ENCODE measurements at places on chromosomes 4 and X.

DNA sequence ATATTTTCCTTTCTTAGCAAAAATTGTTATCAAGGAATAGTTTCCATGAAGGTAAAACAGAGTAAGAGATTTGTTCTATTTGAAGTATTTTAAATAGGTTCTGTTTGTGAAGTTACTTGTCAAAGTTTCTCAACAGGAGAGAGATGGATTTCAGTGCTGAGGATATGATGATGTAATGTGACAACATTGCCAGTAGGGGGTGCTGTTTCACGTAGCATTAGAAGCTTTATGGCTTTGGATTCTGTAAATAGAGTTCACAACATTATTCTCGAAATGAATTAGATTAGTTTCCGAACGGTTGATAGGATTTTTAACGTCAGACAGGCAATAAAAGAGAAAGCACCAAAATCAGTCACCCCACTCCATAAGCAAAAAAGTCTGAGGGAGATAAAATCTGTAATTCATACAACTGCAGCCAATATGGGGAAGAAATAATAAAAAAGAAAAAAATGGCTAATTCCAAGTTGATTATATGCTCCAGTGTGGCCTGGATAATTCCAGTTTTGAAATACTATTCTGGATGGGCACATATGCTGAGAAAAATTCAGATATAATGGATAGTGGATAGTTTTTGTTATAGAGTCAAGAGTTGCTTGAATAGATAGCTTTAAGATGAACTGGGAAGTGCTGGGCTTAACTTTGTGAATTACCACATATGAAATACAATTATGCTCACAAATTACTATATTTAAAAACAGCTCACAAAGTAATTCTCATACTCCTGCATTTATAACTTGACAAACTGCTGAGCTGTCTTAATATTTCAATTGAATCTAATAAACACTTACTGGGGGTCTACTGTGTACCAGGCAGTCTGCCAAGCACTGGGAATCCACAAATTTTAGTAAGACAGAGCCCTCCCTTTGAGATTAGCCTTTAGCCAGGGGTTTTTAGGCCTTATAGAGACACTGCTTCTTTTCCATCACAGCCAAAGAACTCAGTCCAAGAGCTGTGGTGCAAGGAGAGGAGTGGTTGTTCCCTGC is 109.1 kb downstream of the GPAT3 start:
- peak; percentile 0 for DNase-seq

DNA sequence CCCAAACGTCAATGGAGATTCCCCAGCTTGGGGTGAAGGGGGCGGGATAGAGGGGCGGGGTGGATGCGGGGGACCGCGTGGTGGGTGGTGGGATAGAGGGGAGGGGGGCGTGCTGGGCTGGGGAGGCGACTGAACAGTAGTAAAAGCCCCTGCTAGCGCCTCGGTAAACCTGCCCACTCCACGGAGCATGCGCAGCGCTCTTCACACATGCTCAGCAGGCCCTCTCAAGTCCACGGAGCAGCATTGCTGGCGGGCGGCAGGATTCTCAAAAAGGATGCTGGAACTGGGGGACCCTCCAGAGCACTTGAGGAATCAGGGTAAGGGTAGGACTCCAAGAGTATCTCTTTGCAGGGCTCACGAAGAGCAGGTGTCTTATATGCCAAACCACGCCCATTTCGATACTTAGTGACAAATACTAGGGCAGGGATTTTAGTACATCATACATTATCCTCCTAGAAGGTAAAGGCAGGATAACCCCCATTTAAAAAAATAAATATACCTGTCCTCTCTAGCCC is 378 bp upstream of the RPS6KA6 start:
- DNase-seq, result peak; percentile 22

DNA sequence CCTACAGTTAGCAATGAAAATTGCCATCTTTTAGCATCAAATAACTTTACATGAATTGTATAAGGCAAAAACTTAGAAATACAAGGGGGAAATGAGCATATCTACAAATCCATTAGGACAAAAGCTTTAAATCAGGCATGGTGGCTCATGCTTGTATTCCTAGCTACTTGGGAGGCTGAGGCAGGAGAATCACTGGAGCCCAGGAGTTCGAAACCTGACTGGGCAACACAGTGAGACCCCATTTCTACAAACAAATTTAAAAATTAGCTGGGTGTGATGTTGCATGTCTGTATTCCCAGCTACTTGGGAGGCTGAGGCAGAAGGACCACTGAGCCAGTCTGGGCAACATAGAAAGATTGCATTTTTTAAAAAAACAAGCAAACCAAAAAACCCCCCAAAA is 61.3 kb downstream of the EIF4E start:
- no peak for DNase-seq

GRCh38 chr4:149293046-149293649 is 522.5 kb downstream of the IQCM start:
- DNase-seq, result no peak

DNA sequence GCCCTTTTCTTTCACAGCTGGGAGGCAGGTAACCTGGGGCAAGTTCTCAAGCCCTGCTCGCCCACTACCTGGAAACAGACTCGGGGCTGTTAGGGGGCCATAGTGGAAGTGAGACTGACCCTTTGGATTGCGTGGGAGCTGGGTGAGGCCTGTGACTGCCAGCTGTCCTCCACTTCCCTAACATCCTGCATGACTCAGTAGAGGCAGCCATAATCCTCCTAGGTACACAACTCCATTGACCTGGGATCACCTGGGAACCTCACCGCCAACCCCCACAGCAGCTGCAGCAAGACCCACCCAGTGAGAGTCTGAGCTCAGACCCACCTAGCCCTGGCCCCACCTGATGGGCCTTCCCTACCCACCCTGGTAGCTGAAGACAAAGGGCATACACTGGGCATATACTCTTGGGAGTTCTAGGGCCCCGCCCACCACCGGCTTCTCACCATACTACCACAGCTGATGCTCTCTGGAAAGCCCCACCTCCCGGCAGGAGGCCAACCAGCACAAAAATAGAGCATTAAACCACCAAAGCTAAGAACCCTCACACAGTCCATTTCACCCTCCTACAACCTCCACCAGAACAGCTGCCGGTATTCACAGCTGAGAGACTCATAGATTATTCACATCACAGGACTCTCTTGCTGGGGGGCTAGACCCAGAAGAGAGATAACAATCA is 61.1 kb upstream of the DCTD start:
- no peak for DNase-seq

GRCh38 chrX:117645639-117646038 is 471.0 kb downstream of the KLHL13 start:
- no peak for DNase-seq

DNA sequence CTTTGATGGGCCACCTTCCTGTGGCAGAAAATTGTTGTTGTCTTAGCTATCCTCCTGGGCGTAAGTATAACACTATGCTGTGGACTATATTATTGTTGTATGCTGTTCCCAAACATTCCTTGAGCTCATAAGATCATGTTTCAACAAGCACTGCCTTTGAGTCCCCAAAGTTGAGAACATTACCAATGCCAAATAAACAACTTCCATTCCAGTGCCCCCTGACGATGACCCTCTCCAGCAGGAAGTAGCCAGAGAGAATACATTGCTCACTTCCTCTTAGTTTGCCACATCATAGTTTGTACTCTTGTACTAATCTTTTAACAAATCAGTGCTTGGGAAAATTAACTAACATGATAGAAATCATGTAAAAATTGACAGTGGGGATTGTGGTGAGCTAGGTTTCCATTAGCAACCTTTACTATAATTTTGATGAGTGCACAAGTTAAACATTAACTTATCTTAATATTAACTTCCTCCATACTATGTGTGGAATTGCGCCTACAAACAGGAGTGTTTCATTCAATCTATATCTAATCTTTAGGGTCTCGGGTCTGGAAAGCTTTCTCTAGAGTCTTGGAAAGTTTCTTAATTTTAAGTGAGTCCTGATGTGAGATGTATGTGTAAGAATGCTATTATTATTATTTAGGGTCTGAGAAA is 20.3 kb upstream of the DHX15 start:
- DNase-seq, result no peak

DNA sequence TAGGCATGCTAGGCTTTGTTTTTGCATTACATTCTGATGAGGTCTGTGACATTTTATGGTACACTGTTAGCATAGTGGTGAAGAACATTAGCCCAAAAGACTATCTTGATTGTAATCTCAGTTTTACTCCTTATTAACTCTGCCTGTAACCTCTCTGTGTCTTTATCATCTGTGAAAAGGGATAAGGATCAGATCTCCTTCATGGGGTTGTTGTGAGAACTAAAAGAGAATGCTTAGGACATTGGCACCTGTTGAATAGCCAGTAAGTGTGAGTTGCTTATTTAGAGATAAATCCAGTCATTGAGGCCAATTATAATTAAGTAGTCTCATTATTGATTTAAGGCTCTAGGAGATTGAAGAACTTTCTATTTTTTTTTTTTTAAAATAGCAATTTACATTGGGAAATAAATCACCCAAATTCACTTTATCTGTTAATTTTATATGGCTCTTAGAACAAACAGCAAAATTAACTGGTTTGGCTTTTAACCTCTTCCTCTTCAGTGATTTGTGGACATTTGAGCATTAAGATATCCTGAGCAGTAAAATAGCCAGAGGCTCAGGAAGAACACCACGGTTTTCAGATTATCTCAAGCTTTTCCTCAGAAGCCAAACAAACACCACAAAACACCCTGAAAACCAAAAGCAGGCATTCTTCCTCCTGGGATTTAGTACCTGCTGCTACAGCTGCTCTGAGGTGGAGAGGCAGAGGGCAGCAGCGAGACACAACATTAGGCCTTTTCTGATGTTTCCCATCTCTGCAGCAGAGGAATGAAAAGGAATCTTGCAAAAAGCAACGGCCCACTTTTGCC is 192.9 kb downstream of the ARHGAP10 start:
- DNase-seq, result no peak

DNA sequence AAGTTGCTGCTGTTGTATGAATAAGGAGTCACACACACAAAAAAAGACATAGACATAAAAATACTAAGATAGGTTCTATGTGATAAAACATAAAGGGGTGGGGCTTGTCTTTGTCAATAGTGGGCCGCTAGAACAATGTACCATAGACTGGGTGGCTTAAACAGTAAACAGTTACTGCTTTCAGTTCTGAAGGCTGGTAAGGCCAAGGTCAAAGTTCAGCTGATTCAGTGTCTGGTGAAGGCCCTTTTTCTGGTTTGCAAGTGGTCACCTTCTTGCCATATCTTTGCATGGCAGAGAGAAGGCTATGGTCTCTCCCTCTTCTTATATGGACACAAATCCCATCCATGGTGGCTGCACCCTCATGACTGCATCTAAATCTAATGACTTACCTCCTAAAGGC is 1980.7 kb downstream of the PCDH7 start:
- no peak for DNase-seq

DNA sequence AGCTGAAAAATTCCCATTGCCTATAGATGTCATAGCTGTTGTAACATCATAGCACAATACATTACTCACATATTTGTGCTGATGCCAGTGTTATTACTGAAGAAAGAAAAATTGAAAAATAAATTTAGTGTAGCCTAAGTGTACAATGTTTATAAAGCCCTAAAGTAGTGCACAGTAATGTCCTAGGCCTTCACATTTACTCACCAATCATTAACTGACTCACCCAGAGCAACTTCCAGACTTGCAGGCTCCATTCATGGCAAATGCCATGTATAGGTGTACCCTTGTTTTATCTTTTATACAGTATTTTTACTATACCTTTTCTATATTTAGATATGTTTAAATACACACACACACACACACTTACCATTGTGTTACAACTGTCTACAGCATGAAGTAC is 265.4 kb upstream of the MAGEB18 start:
- no peak for DNase-seq

DNA sequence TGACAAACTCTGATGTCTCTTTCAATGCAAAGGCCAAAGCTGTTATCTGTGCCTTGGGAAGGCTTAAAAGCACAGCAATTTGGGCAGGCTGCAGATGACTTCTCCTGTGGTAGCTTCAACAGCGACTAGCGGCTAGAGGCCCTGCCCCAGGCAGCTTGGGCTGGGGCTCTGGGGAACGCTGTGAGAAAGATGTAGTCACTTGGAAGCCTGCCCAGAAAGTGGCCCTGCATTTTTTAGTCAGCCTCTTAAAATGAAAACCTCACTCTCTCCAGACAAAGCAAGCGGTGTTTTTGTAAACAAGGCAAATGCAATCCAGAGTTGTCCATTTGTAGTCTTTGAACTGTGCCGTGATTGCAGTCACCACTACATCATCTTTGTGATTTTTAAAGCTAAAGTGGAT is 27.5 kb downstream of the PCYT1B start:
- DNase-seq, result peak; percentile 89

GRCh38 chr4:78512357-78512920 is 39.1 kb upstream of the ANXA3 start:
- DNase-seq, result no peak

- DNase-seq, result peak; percentile 10
Observed at GRCh38 chrX:95764972-95765451, 919.6 kb upstream of the DIAPH2 start.

- DNase-seq, result no peak
Observed at GRCh38 chr4:75995727-75996126, 5.0 kb upstream of the SDAD1 start.

DNA sequence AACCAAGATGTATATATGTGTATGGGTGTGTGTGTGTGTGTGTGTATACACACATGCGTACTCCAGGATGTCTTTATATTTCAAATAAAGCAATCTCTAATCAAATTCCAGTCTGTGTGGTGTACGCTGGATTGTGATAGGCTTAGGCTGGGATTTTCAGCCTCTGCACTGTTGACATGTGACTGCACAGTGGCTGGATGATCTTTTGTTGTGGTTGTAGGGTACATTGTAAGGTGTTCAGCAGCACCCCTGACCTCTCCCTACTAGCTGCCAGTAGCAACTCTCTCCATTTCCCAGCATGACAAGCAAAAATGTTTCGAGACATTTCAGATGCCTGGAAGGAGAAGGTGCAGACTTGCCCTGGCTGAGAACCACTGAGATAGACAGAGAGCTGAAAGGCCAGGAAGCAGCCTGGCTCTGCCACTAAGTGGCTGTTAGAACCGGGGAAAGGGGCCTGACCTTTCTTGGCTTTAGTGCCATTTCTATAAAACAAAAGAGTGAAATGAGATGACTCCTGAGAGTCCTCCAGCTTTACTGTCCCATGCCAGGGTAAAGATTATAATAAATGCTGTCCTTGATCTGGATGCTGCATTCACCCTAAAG is 10.5 kb downstream of the PGM2 start:
- no peak for DNase-seq

- DNase-seq, result no peak
Observed at GRCh38 chr4:79273915-79274314, 51.9 kb downstream of the NAA11 start.

DNA sequence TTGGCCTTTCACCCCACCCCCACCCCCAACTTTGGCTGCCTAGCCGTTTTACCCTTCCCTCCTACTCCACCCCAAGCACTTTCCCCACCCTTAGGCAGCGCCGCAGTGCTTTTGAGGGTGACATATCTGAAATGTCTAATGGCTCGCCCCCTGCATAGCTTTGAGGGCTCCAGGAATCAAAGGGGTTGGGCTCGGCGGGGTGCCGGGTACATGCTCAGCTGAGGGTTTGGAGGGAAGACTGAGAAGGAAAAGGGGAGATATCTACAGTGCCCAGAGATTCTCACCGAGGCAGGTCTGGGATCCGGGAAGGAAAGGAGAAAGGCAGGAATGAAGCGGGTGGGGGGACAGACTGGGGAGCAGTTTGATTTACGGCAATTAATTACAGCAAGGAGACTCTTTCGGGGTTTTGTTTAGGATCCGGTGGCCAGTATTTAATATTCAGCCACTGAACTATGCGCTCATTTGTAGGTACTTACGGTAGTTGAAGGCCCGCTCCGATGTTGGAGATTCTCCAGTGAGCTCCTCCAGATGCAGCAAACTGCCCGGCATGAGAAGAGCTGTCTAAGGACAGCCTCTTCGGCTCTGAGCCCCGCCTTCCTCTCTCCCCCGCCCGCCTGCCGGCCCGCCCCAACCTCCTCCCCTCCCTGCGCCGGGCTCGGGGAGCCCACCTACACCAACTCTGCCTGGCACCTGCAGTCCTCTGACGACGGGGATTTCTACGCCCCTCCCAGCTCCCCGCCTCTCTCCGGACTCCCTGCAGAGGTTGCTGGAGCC is at the start of gene IGSF1:
IGSF1 (minus strand) TSS at position 569 of the 774 bp plus-strand sequence. CDS start 2,632 bp downstream, outside the sequence.
- no peak for DNase-seq

Data from NCI-H2107 (cell line).